ENCODE measurements at places on chromosomes 4 and X.

GRCh38 chr4:176377780-176378179 is 58.0 kb downstream of the SPCS3 start:
- DNase-seq: no peak

- DNase-seq: no peak
These were observed 417.4 kb downstream of the SPOCK3 start for GRCh38 chr4:166816890-166817289.

DNA sequence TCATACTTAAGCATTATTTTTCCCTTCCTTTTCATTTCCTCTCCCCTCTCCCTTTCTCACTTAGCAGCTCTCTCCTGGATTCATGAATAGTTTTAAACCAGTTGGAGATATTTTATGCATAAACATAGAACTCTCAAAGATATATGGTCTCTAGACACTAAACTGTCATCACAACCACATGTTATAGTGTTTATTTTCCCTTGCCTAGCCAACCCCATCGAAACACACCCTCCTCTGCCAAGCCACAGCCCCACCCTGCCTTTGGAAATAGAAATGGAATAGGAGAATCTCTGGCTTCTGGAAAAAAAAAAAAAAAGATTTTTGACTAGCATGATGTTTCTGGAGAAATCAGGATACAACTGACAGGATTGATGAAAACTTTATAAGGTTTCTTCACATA is 64.8 kb upstream of the RBPJ start:
- DNase-seq: no peak

DNA sequence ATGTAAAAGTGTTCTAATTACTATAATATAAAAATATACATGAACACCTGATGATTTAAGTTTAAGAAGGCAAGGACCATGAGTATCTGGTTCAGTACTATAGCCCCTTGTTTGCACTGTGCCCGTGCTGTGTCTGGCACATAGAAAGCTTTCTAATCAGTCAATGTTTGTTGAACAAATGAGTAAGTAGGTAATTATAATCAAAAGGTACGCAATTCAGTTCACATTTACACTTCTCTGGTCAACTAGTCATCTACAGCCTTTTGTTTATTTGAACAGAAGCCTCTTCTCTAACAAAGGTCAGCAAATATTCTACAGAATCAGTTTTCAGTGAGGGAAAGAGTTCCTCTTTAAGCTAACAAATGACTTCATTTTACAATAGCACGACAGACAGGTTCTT is 523.3 kb downstream of the SMARCA1 start:
- DNase-seq: no peak

GRCh38 chrX:8629871-8630270 is 102.1 kb downstream of the ANOS1 start:
- no peak for DNase-seq

Measured in stimulated activated CD8-positive, alpha-beta memory T cell treated with anti-CD3 and anti-CD28 coated beads, Interleukin-4, amount 100 ng/mL, for 1 hour (primary cell).